ENCODE measurements at places on chromosomes 2 and 18.

- no peak for DNase-seq
Observed at GRCh38 chr18:24827501-24827900, 367.1 kb downstream of the HRH4 start.

- DNase-seq = no peak
Observed at GRCh38 chr2:171763602-171764001, 76.3 kb downstream of the DYNC1I2 start.

- DNase-seq = no peak
Observed at GRCh38 chr2:237210763-237211162, 125.1 kb downstream of the COPS8 start.

DNA sequence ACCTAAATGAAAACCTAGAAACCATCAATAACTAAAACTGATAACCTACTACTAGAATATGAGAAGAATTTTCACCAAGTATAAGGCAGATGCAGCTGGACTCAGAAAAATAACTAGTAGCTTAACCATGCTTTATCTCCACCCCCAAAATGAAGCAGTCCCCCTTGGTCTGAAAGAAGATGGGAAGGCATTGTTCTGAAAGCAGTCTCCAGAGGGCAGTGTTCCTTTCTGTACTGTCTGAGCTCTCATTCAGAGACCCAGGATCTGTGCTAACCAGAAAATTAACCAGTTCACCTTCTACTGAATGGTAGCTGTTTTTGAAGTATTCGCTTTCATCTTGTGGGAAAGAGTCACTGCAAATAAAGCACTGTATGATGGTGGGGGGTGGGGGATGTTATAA is 273.0 kb downstream of the PDE11A start:
- DNase-seq = no peak

- DNase-seq = no peak
Observed at GRCh38 chr2:120237491-120237902, 14.3 kb upstream of the TMEM185B start.

DNA sequence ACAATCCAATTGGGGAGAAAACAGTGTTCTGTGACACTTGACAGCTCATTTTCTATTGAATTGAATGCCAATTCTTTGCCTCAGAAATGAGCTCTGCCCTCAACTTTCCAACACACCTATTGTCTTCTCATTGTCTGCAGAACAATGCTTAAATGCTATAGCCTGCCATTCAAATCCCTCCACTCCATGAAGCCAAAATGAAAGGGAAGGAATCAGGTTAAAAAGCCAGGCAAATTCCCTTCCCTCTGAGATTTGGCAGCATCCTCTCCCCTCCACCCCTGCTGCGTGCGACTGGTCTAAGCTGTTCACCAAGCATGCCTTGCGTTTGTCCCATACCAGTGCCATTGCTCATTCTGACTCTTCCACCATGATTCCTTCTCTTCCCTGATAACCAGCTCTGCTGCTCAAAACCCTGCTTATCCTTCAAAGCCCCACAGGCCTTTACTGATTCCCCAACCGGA is 32.4 kb upstream of the TMEM131 start:
- no peak for DNase-seq

- no peak for DNase-seq
Observed at GRCh38 chr18:24502667-24503523, 42.5 kb downstream of the HRH4 start.

GRCh38 chr2:129004485-129004884 is 685.8 kb upstream of the HS6ST1 start:
- DNase-seq = no peak

- no peak for DNase-seq
Observed at GRCh38 chr2:180227461-180227860, 220.4 kb upstream of the CWC22 start.

GRCh38 chr2:70532244-70532935 is 21.2 kb downstream of the TGFA start:
- no peak for DNase-seq

DNA sequence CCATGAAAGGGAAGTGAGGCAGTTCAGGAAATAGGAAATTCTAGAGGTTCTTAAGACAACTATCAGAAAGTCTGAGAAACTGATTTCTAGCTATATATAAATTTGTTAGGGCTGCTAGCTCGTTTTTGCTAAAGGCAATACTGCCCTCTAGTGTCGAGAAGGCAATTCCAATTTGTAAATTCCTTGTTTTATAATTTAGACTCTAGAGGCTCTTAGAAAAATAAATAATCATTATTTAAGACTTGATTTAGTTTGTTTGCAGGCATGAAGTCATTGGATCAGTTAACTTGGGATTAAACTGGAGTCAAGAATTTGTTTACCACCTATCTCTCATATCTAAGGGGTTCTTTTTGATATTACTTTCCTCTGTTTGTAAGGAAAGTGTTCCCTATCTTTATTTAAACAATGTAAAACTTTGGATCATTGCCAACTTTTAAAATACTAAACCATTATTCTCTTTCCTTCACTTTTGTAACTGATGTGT is 66.2 kb downstream of the ACVR2A start:
- DNase-seq = no peak

DNA sequence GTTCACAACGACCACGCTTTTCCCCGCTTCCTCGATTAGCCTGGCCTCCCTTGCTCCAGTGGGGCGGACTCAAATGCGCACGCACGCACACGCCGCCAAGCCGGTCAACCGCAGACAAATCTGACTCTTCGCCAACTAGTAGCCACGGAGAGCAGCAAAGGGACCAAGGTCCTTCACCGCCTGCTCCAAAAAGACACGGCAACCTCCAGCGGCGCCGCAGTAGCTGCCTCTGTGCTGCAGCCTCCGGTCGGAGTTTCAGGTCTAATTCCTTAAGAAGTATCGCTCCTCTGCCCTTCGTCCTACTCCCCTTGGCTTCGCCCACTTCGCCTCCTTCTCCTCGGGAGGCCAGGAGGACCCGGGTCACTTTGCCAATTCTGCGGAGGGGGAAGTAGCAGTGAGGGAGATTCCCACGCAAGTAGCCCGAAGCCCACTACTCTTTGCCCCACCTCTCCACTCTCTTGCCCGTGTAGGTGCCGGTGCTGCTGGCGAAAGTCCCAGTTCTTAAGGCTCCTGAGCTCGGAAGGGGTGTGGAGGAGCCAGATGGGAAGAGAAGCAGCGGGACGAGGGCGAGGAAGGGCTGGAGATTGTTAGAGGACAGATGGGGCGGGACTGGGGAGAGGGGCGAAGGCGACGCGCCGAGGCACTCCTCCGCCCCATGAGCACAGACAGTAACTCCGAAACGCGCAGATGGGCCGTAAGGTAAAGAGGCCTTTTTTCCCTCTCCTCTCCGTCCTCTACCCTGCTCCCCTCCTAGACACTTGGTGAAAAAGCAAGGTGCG is 615 bp downstream of the AKAIN1 start:
- DNase-seq = no peak

DNA sequence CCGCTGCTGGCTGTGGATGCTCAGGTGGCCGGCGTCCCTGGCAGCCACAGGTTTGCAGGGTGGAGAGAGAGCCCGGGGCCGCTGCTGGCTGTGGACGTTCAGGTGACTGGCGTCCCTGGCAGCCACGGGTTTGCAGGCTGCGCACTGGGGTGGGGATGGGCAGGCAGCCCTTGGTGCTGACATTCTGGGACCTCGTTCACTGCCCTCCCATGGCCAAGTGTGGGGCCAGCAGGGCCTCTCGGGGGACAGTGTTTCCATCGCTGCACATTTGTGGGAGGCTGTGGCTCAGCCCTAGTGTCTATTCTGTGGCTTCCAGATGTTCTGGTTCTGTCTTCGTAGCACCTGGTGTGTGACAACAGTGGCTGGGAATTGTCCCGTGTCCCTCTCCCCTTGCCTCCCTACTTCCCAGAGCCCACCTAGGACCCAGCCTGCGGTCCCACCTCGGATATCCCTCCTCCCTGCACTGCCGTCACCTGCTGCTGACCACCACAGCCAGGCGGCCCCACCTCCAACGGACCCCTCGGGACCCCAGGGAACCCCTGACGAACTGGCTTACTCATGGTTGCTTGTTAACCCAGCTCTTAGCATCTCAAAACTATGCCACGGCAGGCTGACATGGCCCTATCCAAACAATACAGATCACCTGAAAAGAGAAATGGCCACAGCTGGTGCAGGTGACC is 915 bp downstream of the CROCC2 start:
- no peak for DNase-seq

GRCh38 chr2:204538182-204539018 is 6.9 kb upstream of the PARD3B start:
- DNase-seq = no peak

DNA sequence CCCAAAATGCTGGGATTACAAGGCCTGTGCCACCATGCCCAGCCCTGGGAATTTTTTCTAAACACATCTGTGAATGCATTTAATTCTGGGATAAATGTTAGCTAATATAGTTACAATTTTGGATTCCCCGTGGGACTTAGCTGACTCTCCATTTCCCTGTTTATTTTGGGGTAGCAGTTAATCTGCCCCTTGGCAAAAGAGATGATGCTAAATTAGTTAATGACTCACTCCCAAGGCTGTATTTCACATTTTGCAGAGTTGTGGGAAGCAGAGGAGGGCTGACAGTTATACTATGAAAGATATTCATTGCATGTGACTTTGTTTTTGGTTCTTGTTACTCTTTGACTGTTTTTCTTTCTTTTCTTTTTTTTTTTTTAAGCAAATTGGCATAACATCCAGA is 3.2 kb downstream of the MTHFD2 start:
- no peak for DNase-seq

DNA sequence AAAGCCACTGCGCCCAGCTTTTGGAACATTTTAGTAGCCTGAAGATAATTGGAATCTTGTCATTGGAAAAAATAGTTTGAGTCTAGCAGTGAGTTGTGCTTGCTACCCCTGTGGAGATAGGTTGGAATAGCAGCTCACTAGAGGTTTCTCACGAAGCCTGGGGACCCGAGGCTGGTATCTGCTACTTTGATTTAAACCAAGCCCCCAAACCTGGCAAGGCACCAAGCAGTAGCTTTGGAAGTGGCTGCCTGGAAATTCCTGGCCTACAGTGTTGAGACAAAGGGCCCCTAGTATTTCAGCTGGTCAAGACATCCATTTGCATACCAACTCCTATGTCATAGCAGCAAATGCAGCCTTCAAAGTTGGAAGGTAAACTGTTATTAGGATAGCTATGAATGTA is 42.1 kb downstream of the NOP58 start:
- DNase-seq = no peak

DNA sequence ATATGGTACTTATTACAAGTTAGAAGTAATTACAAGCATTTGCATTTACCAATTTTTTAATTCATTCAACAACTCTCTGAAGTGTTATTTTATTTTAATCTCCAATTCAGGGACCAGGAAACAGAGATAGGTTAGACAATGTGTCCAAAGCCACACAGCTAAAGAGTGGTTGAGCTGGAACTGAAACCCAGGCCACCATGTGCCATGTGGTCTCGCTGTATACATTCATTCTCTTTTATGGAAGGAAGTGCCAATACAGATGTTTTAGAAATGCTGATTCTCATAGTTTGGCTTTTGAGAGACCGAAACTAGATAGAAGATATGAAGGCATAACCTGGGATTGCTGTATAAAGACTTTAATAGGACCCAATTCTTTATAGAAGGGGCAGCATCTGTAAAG is 684.6 kb upstream of the ID2 start:
- no peak for DNase-seq

Measured in stimulated activated CD8-positive, alpha-beta memory T cell treated with anti-CD3 and anti-CD28 coated beads, Interleukin-4, amount 100 ng/mL, for 1 hour (primary cell).